ENCODE measurements at places on chromosomes 7 and 10.

DNA sequence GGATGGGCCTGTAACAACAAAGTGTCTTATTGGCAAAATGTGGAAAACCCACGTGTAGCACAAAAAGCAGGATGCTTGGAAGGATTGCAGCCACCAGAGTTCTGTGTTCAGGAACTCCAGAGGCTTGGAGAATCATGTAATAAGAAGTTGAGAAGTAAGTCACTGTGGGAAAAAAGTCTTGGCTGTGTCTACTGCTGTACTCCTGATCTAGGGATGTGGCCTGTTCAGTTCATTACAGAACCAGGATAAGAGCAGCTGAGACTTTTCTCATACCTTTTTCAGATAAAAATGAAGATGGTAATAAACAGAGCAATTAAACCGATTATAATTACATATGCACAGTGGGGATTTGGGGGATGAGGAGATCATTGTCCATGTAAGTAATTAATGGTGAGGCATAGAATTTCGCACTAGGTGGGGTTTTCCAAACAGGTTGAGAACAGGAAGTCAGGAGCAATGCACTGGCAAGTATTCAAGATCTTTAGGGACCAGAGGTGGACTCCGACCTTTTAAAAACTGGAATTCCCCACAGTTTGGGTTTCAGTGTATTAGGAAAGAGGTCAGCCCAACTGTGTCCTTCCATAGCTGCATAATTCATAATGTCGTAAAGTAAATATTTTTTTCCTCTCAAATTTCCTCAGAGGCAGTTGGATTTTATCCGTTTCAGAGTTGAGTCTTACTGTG lies 281.7 kb downstream of the FRMD4A start:
- no peak for DNase-seq

DNA sequence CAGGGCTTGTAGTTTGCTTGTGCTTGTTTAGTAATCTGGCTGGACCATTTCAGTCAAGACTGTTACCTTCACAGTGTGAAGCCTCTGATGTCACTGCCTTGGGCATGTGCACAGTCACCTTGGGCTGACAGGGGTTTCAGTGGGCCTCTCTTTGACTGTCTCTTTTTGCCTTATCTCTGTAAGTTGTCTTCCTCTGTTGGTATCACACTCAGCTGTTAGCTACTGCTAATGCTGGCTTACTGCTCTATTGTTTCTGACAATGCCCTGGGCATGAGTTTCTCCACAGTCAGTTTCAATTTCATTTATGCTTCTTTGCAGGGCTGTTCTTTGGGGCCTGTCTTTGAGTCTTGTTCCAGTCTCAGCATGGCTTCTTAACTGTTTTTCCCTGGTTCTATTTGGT lies 201.9 kb upstream of the SHH start:
- no peak for DNase-seq

DNA sequence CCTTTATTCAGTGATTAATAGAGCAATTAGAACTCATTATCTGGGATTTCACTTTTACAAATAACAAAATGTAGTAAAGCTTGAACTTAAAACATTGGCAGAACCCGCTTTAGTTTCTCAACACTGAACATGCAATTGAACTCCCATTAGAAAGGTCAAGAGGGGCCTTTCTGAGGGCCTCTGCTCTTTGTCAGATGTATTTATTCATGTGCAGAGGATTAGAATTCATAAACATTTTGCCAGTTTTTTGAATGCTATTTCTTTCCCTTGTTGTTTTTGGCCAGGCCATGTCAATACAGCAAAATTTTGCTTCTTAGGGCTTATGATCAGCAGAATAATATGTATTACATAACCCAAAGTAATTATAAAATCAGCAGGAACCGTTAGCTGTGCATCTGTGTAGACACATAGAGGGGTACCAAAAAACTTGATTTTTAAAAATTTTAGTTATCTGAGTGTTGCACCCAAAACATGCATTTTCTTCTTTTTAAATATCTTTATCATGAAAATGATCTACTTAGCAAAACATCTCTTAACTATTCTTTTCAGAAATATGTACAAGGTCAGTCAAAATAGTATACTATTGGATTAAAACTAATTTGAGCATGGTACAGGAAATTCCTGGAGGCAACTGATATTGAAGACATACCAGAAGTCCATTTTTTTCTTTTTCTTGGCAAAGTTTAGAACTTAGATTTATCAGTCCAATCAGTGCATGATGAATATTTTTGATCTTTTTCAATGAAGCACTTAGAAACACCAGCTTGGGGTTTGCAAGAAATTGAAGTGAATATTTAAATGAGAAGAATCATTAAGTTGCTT lies 177.5 kb downstream of the TWIST1 start:
- no peak for DNase-seq

GRCh38 chr7:119392-120163 lies 72.8 kb upstream of the FAM20C start:
- no peak for DNase-seq

DNA sequence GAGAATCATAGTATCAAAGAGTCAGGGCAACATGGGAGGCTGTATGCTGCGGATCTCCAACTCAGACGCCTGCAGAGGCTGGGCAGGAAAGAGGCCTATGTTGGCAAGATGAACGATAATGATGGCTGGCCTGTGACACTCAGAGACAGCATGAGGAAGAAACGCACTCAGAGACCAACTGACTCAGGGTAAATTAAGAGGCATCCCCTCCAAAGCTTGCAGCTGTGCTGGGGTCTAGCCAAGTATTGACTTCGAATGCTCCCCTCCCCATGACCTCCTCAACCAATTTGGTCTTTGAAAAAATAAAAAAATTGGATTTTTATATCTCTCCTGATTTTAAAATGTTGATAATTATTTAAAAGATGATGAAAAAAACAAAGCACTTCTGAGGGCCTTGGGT lies 718.9 kb downstream of the GRID1 start:
- DNase-seq: no peak

GRCh38 chr10:17007418-17007770 lies 122.2 kb downstream of the CUBN start:
- no peak for DNase-seq
